ENCODE measurements at places on chromosomes 1 and 21. TPM values are rescaled to one million over a fixed set of nuclear protein-coding genes. Genes with fewer than 3 reads are reported as not detected.

DNA sequence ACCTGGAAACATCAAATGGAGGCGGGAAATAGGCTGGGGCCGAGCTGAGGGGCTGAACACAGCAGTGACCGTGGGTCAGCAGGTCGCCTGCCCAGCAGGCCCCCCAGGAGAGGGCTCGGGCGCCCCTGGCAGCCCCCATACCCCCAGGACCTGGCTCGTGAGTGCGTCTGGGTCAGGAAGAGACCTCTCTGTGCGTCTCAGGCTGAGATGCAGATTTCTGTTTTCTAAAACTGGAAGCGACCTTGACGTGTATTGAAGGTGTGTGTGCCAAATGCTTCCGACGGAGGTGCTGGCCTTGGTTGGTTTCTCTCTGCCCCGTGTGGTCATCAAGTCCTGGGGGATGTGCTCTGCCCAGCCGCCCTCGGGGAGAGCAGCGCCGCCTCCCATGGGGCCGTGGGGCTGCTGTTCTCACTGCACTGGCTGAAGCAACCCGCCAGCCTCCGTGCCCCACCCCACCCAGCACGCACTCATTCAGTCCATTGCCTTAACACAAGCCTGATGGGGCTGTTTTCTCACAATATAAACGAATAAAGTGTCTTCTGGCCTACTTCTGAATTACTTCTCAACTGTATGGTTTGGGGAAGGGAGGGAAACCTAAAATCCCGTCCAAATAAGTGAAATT, 7.4 kb downstream of the PEX10 start:
- no peak for DNase-seq

GRCh38 chr1:29767088-29767685, 530.9 kb downstream of the PTPRU start:
- DNase-seq: no peak

GRCh38 chr1:39833121-39833520, 44.5 kb upstream of the BMP8B start:
- no peak for DNase-seq

DNA sequence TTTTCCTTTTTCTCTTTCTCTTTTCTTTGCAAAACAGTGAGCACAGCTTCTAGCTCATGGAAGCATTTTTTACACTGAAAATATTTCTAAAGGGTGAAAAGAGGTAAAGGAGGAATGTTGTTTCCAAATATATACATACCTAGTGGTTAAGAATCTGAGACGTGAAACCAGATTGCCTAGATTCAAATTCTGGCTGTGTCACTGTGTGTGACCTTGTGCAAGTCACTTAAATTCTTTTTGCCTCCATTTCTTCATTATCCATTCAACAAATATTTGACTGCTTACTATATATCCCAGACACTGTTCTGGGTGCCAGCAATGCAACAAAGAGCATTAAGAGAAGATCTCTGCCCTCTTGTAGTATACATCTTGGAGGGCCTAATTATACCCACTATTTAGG, 53.3 kb downstream of the ZFYVE9 start:
- no peak for DNase-seq

DNA sequence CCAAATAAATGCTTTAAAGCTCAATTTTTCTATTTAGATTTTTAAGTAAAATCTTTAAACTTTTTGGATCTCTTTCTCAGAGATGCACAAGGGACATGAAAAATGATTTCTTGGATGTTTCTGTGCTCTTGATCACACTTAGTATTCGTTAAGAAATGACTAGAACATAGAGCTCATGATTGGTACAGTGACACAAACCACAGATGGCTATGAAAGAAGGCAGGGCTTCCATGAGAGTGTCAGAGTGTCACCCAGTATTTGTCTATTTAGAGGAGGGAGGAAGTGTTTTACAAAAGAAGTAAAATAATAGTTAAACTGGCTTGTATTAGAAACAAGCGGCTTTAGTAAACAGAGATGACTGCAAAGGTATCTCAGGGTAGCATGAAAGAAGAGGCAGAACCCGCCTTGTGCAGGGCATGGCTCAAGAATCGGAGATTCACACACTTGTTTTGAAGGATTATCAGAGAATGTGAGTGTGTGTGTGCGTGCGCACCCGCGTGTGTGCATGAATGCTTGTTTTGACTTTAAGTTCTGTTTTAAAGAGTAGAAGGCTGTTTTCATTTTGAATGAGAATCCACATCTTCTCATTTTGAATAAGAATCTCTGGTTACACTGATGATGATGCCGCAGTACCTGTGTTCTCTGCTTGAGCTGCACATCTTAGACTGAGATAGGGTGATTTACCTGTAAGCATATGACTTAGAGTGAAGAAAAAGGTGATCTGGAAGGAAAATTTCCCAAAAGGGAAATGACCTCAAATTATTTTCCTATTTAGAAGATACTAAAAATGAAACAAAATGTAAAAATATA, 82.1 kb downstream of the VPS26C start:
- no peak for DNase-seq

RAB7B gene
- 0.06 TPM for polyA plus RNA-seq

Measured in H1 (cell line).